ENCODE measurements at places on chromosomes 13 and 19.

DNA sequence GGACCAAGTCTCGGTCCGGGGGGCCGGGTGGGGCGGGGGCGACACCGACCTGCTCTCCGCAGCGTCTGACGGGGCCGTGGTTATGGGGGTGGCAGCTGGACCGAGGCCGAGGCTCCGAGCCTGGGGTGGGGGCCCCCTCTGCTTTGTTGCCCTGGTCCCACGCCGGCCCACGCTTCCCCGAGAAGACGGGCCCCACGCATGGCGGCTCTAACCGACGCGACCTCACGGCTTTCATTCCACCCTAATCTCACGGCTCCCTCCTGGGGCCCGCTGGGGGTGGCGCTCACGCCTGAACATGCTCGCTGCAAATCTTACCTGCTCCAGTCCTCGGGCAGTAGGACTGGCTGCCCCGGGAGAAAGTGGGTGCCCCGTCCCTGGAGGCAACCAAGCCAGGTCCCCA is 14.8 kb upstream of the MISP start:
- no peak for DNase-seq

- peak; percentile 51 for DNase-seq
Observed at GRCh38 chr13:113118261-113119021, 4.2 kb upstream of the F10 start.

GRCh38 chr19:33343859-33344572 is 29.5 kb upstream of the CEBPG start:
- no peak for DNase-seq

GRCh38 chr19:3669947-3670795 is 30.1 kb downstream of the PIP5K1C start:
- DNase-seq: peak; percentile 98

DNA sequence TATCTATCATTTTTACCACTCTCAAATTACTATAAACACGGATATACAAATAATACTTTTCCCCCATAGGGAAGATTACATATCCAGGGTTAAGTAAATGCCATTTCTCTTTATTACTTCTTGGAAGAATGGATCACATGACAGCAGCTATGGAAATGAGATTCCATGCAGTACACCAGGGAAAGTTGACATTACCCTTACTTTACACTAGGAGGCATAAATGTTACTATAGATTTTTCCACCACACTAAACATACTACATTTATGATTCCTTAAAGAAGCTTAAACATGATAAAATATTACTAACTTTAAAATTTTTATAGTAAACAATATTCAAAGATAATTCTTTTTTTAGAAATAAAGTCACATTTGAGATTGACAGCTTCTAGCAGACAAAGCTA is 611.4 kb downstream of the PCDH9 start:
- DNase-seq: no peak

- no peak for DNase-seq
Observed at GRCh38 chr13:71869274-71869673, 2.3 kb upstream of the DACH1 start.

DNA sequence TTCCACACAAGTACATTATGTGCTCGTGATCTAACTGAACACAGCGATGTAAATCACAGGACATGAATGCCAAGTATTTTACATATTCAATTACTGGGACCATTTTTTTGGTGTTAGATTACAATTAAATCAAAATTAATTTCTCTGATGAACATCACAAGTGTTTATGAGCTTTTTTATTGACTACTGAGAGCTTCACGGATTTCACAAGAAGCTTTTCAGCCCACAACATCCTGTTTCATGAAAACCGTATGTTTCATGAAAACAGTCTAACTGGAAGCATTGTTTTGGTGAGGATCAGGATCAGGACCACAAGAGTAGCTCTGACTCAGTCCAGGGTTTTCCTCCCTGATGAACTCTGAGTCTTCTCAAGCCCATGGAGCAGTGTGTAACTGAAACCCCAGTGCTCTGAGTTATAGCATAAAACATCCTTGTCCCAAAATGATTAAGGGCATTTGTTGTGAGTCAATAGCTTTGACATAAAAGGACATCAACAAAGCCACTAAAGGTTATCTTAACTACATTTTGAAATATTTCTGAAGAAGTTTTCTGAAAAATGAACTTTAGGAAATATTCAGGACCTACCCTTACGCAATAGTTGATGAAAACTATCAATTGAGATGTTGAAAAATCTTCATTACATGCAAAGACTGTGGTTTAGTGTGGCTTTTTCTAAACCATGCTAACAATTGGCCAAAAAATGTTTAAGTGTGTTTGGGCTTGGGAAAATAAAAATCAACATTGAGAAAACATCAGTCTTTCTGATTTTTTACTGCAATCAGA is 49.3 kb downstream of the UFM1 start:
- no peak for DNase-seq

DNA sequence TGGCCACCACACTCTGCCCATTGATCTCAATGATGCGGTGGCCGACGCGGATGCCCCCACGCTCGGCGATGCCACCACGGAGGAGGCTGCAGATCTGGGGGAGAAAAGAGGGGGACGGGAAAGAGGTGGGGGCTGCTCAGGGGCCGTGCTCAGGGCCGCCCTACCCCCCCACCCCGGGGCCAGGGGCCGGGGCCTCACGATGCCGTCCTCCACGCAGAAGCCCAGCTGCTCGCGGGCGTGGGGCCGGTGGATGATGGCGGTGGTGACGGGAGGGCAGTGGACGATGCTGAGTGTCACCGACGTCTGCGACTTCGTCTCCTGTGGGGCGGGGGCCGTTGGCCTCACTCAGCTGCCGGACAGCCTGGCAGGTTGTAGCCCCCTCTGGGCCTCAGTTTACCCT is 10.3 kb downstream of the APBA3 start:
- no peak for DNase-seq

GRCh38 chr13:50320271-50320862 is 305.1 kb downstream of the KCNRG start:
- DNase-seq: no peak

DNA sequence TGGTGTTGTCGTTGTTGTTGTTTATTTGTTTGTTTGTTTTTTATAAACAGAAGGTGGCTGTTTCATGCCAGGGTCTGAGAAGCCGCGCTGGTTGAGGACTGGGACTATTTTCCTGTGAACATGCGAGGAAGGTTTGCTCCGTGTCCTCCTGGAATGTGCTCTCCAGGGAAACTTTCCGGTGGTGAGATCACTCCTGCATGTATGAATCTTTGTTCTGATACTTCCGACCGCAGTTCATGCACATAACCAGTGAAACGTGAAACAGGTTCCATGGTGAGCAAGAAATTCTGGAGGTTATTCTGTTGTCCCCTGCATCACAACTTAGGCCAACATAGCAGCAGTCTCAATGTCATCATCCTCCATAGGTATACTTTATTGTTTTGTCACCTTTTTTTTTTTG is 187.6 kb upstream of the ARGLU1 start:
- no peak for DNase-seq

DNA sequence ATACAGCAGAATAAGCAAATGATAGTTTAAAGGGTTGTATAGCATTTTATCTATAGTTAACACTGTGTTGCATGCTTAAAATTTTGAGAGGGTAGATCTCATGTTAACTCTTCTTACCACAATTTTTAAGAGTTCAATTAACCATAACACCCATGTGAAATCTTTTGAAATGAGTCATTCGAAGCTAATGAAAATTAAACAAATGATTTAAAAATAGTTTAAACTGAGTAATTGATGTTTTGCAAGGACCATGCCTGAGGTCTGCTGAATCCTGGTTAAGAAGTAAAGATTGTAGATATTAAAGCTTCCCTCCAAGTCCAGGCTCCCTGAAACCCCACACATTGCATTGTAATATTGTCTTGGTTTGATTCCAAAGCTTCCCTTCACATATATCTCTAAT is 176.7 kb upstream of the RNF113B start:
- no peak for DNase-seq

GRCh38 chr13:36098080-36098479 is 33.1 kb downstream of the DCLK1 start:
- DNase-seq: no peak

- DNase-seq: no peak
Observed at GRCh38 chr19:56310462-56310861, 4.2 kb downstream of the ZSCAN5A start.

DNA sequence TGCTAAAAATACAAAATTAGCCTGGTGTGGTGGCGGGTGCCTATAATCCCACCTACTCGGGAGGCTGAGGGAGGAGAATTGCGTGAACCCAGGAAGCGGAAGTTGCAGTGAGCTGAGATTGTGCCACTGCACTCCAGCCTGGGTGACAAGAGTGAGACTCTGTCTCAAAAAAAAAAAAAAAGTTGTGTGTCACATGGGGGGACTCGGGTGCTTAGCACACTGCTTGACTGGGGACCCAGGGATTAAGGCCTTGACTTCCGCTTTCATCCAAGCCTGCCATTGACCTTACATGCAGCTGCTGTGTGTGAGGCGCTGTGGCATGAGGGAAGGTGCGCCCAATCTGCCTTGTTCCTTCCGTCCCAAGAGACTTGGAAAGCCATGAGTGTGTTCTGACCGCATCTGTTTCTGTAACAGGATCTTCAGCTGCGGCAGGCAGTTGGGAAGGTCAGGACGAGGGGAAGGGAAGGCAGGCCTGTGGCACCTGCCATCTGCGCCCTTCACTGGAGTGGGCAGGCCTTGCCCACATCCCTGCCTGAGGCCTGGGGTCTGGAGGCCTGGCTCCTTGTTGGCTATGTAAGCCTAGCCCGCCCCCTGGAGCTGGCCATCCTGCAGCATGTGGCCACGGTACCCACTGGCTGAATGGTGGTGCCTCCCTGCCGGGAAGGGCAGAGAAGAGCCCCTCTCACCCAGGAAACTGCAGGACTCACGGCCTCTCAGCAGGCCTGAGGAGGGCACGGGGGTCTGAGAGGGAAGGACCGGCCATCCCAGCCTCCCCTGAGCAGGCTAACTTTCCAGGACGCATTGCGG is 23.0 kb downstream of the PPP1R37 start:
- no peak for DNase-seq

- no peak for DNase-seq
Observed at GRCh38 chr13:106484084-106484483, 51.4 kb downstream of the EFNB2 start.

- DNase-seq: no peak
Observed at GRCh38 chr13:53074114-53074513, 45.5 kb downstream of the OLFM4 start.

DNA sequence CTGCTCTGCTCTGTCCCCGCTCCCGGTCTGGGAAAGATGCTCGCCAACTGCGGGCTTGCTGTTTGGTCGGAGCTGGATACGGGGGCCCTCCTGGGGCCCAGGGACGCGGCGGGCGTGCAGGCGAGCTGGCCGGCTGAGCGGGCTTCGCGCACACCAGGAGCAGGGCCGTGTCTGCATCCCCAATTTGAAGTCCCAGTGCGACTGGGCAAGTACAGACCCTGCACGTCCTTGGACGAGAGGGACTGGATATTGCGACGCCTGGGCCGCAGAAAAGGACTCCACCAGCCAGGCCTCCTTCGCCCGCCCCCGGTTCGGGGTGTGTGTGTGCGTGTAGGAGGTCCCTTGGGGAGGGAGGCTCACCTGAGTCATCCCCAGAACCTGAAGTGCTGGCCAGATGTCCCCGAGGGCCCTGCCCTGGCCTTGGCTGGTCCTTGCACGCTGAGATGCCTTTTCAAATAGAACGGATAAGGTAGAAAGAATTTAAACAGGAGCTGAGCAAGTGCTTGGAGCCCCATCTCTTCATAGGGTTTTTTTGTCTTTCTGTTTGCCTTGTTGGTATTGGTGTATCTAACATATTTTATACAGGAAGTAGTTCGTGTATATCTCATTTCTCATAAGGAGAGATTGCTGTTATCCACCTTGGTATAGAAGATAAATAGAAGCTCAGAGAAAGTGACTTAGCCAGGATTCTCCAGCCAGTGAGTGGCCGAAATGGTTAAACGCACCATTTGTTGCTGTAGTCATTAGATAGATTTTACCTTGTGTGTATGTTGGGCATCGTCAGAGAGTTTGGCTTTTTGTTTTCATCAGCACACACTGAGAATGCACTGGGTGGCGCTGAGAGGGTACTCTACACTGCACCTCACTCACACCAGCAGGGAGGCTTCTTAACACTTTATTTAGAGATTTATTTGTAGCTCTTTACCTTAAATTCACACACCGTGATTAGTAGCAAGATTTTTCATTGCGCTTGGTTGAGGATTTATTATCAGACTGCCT is 1.1 kb downstream of the NAXD start:
- peak; percentile 77 for DNase-seq

DNA sequence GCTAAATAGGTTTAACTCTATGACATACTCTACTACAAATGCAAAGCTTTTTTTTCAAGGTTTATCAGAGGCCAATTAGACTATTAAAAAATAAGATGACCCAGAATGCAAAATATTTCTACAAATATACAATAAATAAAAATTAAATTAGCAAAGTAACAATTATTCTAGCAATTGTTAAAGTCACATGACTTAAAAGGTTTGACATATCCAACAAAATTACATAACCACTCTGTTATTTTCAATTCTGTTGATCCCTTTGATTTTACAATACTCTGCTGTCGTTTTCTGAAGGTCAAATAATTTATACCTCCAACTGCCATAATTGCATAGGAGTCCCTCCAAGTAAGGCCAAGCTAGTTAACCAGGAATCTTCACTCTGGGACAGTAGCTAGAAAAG is 292.6 kb upstream of the MIR17HG start:
- no peak for DNase-seq

DNA sequence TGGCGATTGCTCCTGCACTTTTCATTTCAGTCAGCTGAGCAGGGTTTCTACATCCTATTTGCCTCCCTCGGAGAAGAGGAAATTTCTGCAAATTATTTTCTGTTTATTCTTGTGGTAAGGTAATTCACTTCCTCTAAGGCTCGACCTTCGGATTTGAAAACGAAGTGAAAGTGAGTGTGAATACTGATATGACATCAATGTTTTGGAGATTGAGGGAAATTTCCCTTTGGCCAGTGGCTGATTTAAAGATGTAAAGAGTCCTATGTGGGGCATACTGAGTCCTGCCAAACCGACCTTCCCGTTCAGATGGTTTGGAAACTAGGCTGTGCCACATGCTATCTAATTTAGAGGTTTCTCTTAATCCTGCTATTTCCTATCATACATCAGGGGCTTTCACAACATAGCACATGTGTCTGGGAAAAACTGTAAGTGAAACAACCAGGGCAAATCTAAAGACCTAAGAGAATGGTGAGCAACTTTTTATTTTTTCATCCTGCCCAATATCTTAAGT is 112.3 kb downstream of the POSTN start:
- no peak for DNase-seq

DNA sequence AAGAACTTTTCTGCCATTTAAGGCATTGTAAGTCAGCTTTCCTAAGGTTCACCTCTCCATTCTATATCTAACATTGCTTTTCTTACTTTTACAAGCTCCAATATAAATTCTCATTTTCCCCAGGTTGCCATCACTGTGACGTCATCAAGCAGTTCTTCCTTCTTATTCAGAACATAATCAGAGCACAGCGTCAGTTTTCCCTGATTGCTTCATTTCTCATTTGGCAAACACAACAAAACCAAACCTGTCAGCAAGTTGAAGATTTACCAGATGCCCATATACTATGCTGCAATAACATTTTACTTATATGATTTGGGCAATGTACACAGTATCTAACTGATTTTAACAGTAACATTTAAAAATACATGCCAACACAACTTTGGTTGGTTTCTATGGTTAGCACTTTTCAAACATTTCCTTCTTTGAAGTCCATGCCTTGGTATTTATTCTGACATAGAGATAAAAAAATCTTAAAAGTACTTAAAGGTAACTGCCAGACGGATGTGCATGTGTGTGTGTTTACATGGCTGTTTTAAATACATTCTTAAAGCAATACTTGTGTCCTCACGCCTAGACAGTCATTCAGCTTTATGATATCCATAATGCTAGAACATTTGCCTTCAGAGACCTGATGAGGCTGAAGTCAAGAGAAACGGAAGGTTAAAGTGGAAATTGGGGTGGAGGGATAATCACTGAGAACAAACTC is 264.0 kb downstream of the KLF12 start:
- DNase-seq: no peak

- peak; percentile 50 for DNase-seq
Observed at GRCh38 chr19:16969135-16969534, 57.5 kb downstream of the CPAMD8 start.

Measured in tibial artery (tissue), 4 donors.